SK-MEL-5 (cell line): ENCODE measurements at places on chromosomes 16 and 17.

DNA sequence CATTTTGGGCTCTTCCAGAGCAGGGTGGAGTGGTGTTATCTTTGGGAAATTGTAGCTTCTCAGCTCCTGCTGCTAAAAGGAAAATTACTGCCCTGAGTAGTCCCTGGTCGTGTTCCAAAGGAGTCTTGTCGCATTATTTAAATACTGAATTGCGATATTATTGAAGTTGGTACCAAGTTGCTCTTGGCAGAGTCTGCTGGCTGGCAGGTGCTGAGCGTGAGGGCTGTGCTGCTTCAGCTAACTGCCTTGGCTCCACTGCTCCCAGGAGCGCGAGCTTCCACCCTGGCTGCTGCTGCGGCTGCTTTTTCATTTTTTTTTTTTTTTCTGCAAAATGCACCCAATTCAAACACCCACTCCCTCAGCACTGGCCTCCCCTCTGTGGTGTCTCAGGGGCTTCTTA, 289.8 kb downstream of the MAF start:
- no peak for DNase-seq

GRCh38 chr17:68295086-68295485, 3.8 kb downstream of the ARSG start:
- no peak for DNase-seq

DNA sequence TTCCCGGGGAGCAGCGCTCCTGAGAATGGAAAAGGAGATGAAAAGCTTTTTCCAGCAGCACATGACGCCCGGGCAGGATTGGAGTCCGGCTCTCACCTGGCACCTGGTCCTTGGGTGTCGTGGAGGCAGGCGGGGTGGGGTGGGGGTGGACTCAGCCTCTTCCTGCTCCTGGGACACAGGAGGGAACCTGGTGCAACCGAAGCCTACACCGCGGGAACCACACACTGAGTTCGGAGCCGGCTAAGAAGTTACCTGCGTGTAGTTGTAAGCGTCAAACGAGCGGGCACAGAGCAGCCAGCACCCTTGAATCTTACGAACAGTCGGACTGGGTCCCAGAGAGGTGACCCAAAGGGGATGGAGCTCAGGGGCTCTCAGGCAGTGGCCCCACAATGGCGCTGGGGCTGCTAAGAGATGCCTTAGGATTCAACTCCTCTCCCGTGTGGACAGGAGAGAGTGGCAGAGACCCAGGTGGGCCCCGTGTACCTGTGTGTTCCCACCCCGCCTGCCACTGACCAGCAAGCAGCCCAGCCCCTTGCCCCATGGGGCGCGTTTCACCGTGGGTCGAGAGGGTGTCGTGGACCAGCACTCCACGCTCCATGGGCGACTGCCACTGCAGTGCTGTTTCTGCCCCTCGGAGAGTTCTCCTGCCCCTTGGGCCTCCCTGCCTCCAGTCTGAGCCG, 105.8 kb upstream of the METRNL start:
- DNase-seq, result no peak

DNA sequence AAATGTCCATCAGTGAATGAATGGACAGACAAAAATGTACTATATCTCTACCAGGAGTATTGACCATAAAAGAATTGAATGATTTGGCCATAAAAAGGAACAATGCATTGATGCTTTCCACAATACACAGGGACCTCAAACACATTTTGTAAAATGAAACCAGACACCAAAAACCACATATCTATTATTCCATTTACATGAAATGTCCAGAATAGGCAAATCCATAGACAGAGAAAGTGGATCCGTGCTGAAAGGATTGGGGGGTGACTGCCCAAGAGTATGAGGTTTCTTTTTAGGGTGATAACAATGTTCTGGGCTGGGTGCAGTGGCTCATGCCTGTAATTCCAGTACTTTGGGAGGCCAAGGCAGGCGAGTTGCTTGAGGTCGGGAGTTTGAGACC, 6.9 kb upstream of the LITAF start:
- no peak for DNase-seq

GRCh38 chr17:49393491-49394255, 21.0 kb downstream of the PHB1 start:
- no peak for DNase-seq

- DNase-seq, result no peak
These were observed 59.3 kb downstream of the JPH3 start for GRCh38 chr16:87661561-87661960.

GRCh38 chr17:16878084-16878483, 93.8 kb downstream of the TNFRSF13B start:
- DNase-seq, result no peak

GRCh38 chr16:23724096-23724784, 11.2 kb upstream of the ERN2 start:
- DNase-seq, result no peak

GRCh38 chr17:41684035-41684434, 4.7 kb upstream of the EIF1 start:
- DNase-seq, result no peak
